ENCODE measurements at places on chromosomes 16 and 17.
A peak's percentile ranks its signal among the peaks of the same experiment; 100 is the strongest.

DNA sequence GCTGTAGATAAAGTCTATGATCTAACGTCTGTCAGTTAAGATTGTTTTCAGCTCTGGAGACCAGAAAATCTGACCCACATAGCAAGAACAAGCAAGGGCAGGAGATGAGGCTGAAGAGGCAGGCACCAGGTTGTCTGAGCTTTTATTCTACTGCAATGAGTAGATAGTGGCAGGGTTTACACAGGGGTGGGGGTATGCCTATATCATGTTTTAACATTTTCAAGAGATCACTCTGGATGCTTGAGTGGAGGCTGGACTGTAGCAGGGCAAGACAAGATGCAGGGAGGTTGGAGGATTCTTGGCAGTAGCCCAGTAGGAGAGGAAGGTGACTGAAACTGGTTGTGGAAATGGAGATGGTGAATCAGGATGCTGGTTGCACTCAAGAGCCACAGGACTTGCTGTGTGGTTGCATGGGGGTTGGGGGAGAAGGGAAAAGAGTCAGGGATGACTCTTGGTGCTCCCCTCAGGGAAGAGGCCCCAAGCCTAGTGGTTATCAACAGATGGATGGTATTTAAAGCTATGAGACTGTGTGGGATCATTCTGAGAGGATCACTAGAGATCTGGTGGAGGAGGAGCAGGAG, 143.1 kb upstream of the KCNJ18 start:
- DNase-seq = no peak

GRCh38 chr17:57406131-57406980, 150.0 kb downstream of the MSI2 start:
- DNase-seq = no peak

DNA sequence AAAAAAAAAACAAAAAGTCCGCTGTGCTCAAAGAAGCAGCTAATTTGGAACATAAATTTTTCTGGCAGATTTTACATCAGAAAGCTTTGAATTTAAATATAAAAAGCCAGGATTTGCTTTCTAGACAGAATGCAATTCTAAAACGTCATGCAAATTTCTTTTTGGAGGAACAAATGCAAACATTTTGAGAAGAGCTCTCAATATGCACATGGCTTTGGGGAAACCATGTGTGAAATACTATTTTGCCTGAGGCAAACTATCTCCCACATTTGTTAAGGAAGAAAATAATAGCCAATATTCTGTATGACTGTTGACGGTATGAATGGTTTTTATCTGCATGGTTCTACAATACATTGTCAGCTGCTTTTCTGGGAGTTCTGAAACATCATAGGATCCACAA, 320.0 kb upstream of the PSMD7 start:
- no peak for DNase-seq

GRCh38 chr17:77879896-77880280, 78.6 kb upstream of the TNRC6C start:
- DNase-seq = no peak

DNA sequence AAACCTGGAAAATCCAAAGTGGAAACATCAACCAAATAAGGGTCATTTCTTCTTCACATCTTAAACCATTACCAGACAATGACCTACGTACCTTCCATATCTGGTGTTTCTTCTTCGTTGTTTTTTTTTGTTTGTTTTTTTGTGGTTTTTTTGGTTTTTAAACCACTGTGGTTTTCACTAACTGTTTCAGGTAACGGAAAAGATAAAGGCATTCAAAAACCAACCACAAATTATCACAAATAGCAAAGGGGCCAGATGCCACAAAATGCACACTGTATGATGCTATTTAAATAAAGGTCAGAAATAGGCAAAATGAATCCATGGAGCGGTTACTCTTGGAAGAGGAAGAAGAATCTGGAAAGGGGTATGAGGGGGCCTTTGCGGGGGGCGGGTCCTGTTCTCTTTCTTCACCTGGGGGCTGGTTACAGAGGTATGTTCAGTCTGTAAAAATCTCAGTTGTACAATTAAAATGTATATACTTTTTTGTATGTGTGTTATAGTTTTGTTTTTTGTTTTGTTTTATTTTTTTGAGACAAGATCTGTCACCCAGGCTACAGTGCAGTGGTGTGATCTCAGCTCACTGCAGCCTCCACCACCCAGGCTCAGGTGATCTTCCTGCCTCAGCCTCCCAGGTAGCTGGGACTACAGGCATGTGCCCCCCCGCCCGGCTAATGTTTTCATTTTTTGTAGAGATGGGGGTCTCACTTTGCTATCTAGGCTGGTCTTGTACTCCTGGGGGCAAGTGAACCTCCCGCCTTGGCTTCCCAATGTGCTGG, 29.6 kb downstream of the LITAF start:
- DNase-seq = no peak

GRCh38 chr16:52526830-52527229, 20.1 kb downstream of the TOX3 start:
- no peak for DNase-seq

GRCh38 chr16:68481636-68482035, 33.3 kb upstream of the SMPD3 start:
- DNase-seq = no peak

DNA sequence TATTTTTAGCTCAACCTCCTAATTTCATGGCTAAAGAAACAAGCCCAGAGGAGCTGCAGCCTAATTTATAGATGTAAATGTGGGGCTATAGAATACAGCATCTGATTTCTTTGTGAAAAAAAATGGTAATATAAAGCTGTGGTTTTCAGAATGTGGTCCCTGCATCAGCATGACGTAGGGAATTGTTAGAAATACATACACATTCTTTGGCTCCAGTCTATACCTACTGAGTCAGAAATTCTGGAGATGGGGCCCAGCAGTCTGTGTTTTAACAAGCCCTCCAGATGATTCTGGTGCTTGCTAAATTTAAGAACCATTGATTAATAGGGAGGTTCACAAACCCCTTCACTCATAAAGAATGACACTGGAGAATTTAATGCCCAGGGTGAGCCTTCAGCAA, 18.1 kb upstream of the MYH8 start:
- no peak for DNase-seq

- DNase-seq = no peak
These were observed 17.1 kb upstream of the MARCHF10 start for GRCh38 chr17:62825182-62825581.

DNA sequence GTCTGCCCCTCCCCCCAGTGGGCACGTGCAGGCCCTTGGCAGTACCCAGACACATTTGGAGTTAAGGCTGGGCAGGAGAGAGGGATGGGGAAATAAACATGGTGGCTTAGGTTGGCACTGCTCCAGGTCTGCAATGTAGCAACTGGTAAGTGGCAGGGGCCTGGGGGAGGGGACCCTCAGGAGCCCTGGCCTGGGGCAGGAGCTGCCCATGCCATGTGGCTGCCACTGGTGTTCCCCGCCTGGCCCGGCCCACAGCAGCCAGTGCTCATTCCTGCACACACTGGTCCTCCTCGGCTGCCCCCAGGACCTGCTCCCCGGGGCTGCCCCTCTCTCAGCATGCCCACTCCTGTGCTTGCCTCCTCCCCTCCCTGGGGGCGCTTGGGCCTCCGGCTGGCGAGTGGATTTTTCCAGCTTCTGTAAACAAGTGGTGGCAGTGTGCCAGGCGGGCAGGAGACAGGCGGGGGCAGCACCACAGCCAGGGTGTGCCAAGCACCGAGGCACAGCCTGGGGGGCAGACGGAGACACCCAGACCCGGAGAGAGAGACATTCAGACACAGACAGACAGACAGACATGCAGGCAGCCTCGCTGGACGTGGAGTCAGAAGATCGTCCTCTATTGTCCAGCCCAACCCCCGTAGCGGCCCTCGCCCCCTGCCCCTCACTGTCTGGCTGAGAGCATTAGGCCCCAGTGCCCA, 9.4 kb downstream of the THRA start:
- DNase-seq = no peak

- peak; percentile 33 for DNase-seq
These were observed 1.7 kb downstream of the ADGRG5 start for GRCh38 chr16:57544124-57544653.

- DNase-seq = no peak
These were observed 70.5 kb downstream of the SOX9 start for GRCh38 chr17:72191356-72191755.

- no peak for DNase-seq
These were observed 8.4 kb downstream of the HNF1B start for GRCh38 chr17:37736428-37736827.

DNA sequence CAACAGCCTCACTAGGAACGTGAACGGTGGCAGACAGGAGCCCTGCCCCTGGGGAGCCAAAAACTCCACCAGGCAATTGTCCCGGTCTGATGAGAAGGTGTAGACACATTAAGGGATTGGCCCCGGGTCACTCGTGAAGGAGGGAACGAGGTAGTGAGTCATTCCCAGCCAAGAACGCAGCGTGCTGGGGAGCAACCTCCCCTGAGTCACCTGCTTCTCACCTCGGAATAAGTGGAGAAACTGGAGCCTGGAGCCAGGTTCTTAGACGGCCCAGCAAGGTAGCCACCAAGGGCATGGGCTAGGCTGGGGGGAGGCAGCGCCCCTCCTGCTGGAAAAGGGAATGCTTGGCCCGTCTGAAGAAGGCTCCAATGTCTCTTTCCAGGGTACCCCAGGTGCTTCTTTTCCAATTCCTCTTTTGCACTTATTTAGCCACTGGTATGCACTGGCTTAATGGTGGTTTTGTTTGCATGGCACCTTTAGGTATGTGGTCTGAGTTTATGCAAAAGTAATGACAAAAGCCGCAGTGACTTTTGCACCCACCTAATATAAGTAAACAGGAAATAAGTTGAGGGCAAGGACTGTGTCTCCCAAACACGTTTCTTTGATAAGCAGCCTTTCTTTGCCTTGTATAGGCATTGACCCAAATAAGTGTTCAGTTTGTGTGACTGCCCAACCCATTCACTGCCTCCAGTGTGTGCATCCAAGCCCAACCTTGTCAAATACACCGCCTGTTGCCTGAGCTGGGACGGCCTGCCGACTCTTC, 1.8 kb upstream of the HELZ start:
- peak; percentile 18 for DNase-seq

DNA sequence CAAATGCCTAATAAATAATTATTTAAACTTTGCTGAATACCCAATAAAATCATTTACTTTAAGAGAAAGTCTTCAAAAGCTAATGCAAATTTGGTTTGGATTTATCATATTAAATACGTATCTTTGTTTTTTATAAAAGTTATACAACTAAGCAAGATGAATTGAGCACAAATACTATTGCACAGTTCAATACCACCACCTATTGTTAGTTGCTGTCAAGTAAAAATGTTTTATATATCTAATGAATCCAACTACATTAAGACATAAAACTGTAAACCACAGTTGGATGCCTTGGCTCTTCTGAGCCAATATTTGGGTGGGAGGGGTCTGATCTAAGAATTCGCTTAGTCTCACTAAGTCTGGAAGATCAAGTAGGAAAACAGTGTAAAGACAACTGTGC, 7.7 kb downstream of the FBXL20 start:
- no peak for DNase-seq

DNA sequence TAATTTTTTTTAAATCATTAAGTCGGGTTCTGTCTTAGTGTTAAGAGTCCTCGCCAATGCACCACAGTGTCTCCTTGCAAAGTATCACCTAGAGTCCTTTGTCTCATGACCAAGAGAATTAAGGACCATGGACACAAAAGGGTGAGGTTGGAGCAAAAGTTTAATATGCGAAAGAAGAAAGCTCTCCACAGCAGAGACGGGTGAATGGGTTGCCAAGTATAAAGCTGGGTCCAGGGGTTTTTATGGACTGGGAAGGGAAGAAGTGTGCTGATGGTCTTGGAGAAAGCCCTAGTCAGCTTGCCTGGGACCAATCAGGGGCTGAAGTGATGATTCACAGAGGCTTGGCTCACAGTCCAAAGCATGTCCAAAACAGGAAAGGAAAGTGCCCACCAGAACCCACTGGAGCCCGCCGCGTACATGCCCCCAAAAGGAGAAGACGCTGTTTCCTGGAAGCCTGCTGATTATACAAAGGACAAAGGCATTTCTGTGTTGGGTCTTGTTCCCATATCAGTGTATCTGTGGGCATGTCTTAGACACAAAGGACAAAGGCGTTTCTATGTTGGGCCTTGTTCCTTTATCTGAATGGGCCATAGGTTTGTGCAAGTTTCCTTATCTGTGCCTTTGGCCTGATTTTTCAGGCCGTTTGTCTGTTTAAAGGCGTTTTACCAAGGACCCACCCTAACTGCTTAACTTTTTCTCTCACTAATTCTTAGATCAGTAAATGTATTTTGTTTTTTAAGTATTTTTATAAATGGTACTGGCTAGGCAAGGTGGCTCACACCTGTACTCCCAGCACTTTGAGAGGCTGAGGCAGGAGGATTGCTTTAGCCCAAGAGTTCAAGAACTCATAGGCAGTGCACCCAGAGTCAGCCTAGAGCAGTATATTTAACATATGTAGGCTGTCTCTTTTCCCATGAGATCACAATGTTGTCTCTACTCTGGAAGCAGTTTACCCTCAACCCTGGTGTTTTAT, 28.7 kb upstream of the ATF7IP2 start:
- no peak for DNase-seq

- DNase-seq = no peak
These were observed 30.2 kb upstream of the ULK2 start for GRCh38 chr17:19897903-19898302.

GRCh38 chr17:71976011-71976649, 144.7 kb upstream of the SOX9 start:
- DNase-seq = no peak

GRCh38 chr17:16215965-16216316, 607 bp upstream of the NCOR1 start:
- DNase-seq = no peak

DNA sequence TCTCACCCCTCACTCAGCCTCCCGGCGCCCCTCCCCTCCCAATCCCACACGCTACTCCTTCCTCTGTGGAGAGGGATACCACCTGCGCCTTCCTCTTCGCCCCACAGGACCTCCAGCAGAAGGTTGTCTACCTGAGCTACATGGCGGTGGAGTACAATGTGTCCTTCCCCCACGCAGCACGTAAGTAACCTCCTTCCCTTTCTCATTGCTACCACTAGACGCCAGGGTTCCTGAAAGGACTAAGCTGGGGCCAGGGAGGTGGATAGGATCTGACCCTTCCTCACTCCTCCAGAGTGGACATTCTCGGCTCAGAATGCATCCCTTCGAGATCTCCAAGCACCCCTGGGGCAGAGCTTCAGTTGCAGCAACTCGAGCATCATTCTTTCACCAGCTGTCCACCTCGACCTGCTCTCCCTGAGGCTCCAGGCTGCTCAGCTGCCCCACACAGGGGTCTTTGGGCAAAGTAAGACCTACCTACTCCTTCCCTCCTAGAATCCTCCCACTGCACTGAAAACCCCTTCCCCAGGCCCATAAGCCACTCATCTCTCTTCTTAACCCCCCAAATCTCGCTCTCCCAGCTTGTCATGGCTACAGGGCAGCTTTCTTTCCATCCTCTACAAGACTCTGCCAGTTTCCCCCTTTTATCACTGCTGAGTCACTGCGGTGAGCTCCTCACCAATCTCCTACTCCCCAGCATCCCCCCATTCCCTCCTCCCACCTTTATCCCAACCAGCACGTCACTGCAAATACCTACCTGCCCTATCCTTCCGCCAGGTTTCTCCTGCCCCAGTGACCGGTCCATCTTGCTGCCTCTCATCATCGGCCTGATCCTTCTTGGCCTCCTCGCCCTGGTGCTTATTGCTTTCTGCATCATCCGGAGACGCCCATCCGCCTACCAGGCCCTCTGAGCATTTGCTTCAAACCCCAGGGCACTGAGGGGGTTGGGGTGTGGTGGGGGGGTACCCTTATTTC, 1.5 kb downstream of the CD68 start:
- DNase-seq = no peak

GRCh38 chr16:3475604-3476375, 19.5 kb downstream of the C16orf90 start:
- DNase-seq = no peak
